ENCODE measurements at places on chromosomes 3 and 15. TPM values are rescaled to one million over a fixed set of nuclear protein-coding genes. Genes with fewer than 3 reads are reported as not detected.

C3orf80 gene
- total RNA-seq: 2.3 TPM

TMEM108 gene
- total RNA-seq: not detected

MFGE8 gene
- total RNA-seq: 311 TPM

PIF1 gene
- 16.2 TPM for total RNA-seq

WDR5B gene
- 3.0 TPM for total RNA-seq

SNX33 gene
- 12.8 TPM for total RNA-seq
